ENCODE measurements at places on chromosomes 5 and 9.

- DNase-seq, result no peak
Observed at GRCh38 chr5:26847041-26847736, 191.2 kb downstream of the CDH9 start.

DNA sequence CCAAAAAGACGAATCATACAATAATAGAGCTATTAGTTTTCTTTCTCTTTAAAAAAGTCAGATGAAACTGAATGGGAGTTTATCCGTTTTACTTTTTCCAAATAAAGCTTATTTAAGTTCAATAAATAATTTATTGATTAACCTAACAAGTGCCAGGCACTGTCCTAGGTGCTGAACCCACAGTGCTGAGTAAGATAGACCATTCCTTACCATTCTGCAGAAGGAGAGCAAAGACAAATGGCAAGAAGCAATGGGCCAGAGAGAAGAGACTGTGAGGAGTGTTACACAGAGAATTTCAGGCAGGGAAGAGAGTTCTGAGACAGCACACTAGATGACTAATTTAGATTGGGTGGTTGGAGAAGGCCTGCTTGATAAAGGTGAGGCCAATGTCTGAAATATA, 127.2 kb downstream of the AUH start:
- DNase-seq, result peak; percentile 19

DNA sequence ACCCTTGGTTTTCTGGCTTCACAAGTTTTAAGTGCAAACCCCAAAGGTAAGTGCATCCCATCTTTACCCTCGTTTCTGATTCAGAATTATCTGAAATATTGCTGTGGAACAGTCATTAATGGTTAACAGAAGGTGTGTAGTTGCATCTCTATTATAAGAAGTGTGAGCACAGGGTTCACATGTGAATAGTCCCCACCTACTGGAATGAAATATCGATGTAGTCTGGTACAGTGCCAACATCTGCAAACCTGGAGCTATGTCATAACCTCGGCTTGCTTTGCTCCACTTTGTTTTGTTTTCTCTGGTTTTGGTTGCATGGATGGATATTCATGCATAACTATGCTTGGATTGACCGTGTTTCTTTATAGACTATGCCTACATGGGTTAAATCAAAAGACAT, 12.6 kb downstream of the HTR4 start:
- no peak for DNase-seq

- DNase-seq, result peak; percentile 60
Observed at GRCh38 chr5:78295035-78295961, 800 bp upstream of the AP3B1 start.

GRCh38 chr5:135423846-135424168, 23.3 kb downstream of the DCANP1 start:
- no peak for DNase-seq
